ENCODE measurements at places on chromosomes 7 and 10.
A peak's percentile ranks its signal among the peaks of the same experiment; 100 is the strongest.

GRCh38 chr10:126570621-126571602 lies 99.6 kb downstream of the C10orf90 start:
- peak; percentile 14 for DNase-seq

DNA sequence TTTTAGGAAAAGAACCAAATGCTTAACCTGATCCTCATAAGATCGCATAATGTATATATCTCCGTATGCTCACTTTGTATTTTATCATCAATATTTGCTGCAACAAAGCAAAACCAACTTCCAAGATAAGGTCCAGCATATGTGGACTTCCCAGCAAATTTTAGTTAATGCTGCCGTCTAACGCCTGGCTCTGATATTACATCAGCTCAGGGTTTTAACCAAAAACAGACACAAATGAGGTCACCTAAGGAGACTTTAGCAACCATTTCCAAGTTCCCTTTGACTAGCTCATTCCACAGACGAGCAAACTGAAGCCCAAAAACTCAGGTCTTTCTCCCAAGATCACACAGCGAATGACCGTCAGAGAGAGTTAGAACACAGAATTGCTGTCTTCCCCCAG lies 59.4 kb upstream of the UCN3 start:
- DNase-seq: peak; percentile 55

- no peak for DNase-seq
These were observed 53.9 kb downstream of the WIPF3 start for GRCh38 chr7:29860186-29860585.

DNA sequence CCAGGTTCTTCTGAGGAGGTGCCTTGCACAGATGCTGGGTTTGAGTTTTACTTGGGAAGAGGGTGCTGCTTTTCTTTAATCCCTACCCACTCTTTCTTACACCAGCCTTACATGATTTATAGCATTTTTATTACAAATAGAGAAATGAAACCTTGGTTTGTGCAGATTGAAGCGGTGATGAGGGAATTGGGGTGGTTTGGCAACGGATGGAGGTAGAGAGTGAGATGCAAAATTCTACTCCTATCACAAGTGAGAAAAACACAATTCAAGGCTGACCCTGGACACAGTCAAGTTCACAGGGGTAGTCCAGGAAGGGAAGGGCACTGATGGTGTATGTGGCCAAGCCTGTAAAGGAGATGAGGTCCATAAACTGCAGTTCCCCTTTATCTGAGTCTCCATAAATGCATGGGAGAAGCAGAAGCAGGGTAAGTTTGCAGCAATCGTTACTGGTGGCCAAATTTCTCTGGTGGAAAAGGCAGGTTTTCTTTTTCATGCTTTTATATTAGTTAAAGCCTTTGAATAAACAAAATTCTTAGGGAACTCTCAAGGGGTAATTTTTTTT lies 214.3 kb downstream of the JAZF1 start:
- DNase-seq: no peak

DNA sequence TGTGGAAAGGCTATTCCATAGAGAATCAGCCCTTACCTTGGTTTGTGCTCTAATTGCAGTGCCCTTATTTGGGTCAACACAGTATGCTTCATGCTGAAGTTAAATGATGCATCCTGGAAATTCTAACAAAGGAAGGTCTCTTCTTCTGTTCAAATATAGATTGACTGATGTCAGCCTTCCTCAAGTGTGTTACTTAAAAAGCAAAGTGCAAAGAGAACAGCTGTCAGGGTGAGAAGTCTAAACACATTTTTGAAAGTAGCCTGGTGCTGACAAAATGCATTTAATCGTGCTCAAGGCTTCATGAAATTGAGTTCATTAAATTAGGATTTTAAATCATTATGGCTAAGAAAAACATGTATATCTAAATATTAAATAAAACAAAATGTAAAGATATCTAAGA lies 19.5 kb downstream of the AGR2 start:
- DNase-seq: no peak

GRCh38 chr10:79420974-79421688 lies 24.3 kb downstream of the ZCCHC24 start:
- no peak for DNase-seq

DNA sequence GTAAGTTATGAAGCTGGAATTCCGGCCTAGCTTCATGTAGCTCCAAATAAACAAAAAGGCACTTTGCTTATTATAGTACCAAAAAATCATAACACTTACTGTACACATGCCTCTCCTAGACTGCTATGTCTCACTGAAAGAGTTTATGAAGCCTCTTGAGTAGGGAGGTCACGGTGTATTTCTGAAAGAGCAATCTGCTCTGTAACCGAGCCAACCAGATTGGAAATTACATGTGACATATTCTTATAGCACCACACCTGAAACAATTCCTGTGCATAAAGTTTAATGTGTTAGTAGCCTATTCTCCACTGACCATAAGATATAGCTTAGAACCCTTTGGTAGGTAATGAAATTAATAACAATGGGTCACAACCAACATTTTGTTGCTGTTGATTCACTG lies 1.3 kb upstream of the FAM3C start:
- no peak for DNase-seq

- no peak for DNase-seq
These were observed 9.3 kb upstream of the PAPOLB start for GRCh38 chr7:4871056-4871680.

DNA sequence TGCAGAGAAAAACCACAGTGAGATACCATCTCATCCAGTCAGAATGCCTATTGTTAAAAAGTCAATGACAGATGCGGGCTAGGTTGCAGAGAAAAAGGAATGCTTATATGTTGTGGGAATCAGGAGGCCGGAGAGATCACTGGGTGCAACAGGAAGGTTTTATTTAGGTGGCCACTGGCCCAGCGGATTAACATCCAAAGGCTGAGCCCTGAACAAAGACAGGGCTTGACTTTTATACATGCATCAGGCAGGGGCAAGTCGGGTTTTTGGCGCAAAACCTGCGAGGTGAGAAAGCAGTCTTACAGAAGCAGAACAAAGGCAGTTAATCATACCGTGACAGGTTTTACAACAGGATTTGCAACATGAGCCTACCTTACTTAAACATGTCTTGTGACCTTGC lies 620 bp downstream of the ZNF117 start:
- no peak for DNase-seq

DNA sequence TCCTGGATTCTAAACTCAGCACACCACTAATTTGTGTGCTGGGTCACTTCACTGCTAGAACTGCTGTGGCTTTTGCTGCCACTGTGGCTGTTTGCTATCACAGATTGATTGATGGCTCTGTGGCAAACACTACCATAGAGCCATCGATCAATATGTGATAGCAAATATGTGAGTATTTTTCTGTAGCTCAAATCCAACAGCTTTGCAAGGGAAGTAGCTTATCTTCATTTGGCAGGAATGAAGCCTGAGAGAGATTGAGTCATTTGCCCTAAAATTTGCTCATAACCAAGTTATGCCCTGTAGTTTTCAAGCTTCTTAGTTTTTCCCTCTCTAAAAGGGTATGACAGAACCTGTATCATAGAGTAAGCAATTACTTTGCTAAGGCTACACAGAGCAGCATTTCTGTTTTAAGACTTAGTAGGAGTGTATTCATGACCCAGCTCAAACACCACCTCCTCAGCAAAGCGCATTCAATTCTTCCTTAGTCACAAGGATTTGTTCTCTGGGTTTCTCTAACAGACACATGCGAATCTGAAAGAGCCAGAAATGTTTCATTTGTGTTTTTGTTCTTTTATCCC lies 43.1 kb downstream of the MINPP1 start:
- DNase-seq: peak; percentile 91

DNA sequence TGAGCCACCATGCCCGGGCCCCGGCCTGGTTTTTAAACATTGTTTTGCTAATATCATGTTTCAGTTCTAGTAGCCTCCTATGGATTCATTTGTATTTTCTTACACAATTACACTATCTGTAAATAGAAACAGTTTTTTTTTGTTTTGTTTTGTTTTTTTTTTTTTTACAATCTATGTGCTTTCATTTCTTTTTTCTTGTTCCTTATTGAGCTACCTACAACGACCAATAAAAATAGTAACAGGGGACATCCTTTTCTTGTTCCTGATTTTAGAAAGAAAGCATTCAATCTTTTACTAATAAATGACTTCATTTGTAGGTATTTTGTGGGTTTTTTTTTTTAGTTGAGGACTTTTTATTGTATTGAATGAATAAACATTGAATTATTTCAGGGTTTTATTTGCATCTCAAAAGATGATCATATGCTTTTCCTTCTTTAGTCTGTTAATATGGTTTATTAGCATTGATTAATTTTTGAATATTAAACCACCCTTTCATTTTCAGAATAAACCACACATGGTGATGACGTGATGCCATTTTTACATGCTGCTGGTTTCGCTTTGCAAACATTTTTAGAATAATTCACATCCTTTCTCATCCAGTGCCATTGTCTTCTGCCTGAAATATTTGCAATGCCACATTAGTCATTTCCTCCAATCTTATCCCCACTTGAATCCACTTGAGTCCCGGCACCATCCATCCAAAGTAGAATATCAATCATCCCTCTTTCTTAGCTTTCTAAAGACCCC lies 18.1 kb upstream of the AKR1E2 start:
- peak; percentile 96 for DNase-seq

All from ELR (cell line).